ENCODE measurements at places on chromosomes 5 and 9.

GRCh38 chr5:168978015-168978414, 322.9 kb downstream of the SLIT3 start:
- no peak overlapping the region for H3K4me3 ChIP-seq
- DNase-seq = no peak
- H3K27me3 ChIP-seq = peaks cover 3% of the 10 kb centered on the region
- H3K36me3 ChIP-seq = no peaks in the 10 kb centered on the region
- no peaks in the 10 kb centered on the region for H3K4me1 ChIP-seq
- H3K27ac ChIP-seq = no peak overlapping the region

GRCh38 chr5:54471398-54471797, 15.9 kb downstream of the HSPB3 start:
- H3K4me3 ChIP-seq = no peak overlapping the region
- H3K27ac ChIP-seq = no peak overlapping the region
- no peaks in the 10 kb centered on the region for H3K27me3 ChIP-seq
- no peaks in the 10 kb centered on the region for H3K36me3 ChIP-seq
- DNase-seq = no peak

- no peak overlapping the region for H3K27ac ChIP-seq
- H3K27me3 ChIP-seq = no peaks in the 10 kb centered on the region
- H3K4me1 ChIP-seq = no peaks in the 10 kb centered on the region
- no peaks in the 10 kb centered on the region for H3K36me3 ChIP-seq
- peak; percentile 11 for DNase-seq
- H3K4me3 ChIP-seq = no peak overlapping the region
Measured at GRCh38 chr5:106454651-106455415, 1215.9 kb downstream of the EFNA5 start.

- H3K36me3 ChIP-seq = no peaks in the 10 kb centered on the region
- H3K27me3 ChIP-seq = no peaks in the 10 kb centered on the region
- H3K27ac ChIP-seq = no peak overlapping the region
- no peaks in the 10 kb centered on the region for H3K4me1 ChIP-seq
Measured at GRCh38 chr9:113695440-113695851, 180.7 kb upstream of the ZNF618 start.

DNA sequence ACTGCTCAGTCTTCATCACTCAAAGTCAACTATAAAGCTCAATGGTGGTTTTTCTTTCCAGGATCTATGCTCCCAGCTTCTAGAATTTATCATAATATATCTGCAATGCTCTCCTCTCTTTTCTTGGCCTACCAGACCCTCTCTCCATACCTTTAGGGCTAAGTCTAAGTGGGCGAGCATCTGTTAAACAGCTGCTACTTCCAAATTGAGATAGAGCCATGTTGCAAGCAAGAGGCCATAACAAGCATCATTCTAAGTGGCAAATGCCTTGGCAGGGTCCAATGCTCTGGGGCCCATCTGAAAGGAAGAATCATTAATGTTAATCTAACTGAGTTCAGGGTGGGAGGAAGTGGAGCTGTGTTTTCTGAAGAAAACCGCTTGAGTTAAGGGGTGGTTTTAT, 324.0 kb downstream of the TLR4 start:
- H3K4me1 ChIP-seq = no peaks in the 10 kb centered on the region
- no peak overlapping the region for H3K27ac ChIP-seq
- DNase-seq = no peak
- no peaks in the 10 kb centered on the region for H3K36me3 ChIP-seq
- H3K4me3 ChIP-seq = no peak overlapping the region

DNA sequence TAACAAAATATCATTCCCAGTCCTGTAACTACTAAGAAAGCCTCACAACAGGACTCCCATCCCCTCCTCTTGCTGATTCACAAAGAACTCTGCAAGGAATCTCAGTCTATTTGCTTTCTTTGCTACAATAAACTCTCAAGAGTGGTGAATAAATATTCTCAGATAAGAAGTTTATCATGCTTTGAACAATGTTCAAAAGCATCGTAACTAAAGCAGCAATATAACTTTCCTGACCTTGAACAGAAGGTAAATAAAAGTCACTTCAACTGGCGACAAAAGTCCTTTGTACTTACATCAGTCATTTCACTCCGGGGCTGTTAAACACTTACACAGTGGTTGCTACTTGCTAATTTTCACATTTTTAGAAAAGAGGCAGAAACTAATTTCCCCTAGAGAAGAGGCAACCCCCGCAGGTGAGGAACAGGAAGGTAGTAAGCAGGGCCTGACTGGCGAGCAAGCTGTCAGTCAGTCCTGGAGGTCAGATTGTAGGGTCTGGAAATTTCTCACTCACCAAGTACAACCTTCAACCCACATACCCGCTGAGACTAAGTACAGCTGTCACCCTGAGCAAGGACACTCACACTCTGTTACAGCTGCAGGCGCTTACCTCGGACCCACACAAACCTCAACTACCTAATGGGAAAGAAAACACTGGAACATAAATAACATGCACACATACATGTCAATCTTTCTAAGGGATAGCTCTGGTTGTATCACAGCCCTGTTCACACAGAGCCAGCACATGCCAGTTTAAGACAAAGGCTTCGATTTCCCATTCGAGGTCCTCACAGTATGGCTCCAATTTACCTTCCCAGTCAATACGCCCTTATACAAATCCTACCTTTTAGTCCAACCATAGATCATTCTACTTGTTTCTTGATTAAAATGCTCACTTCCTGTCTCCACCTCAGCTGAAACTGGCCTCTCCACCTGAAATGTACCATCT, 104.6 kb upstream of the RETREG1 start:
- H3K4me3 ChIP-seq = no peak overlapping the region
- H3K27me3 ChIP-seq = no peaks in the 10 kb centered on the region
- H3K36me3 ChIP-seq = no peaks in the 10 kb centered on the region

DNA sequence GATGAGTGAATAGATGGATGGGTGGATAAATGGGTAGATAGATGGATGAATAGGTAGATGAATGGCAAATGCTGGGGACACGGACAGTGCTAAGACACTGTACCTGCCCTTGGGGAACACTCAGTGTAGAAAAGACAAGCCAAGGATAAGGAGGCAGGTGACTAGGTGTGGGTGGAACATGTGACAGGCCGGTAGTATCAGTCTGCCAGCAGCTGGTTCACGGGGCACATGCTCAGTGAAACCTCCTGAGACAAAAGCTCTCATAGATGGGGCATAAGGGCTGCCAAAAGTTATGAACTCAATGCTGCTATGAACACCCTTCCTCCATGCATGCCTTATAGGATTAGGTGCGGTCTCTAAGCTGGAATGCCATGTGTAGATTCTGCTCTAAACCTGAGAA, 71.0 kb downstream of the C5orf15 start:
- DNase-seq = no peak
- H3K27me3 ChIP-seq = no peaks in the 10 kb centered on the region
- H3K4me1 ChIP-seq = peaks cover 7% of the 10 kb centered on the region
- H3K27ac ChIP-seq = no peak overlapping the region

GRCh38 chr5:58970766-58971165, 387.9 kb downstream of the RAB3C start:
- no peaks in the 10 kb centered on the region for H3K4me1 ChIP-seq
- no peak for DNase-seq
- H3K36me3 ChIP-seq = peaks cover 12% of the 10 kb centered on the region
- no peak overlapping the region for H3K4me3 ChIP-seq
- no peaks in the 10 kb centered on the region for H3K27me3 ChIP-seq

- peak; percentile 78 for DNase-seq
- no peak overlapping the region for H3K4me3 ChIP-seq
- H3K27ac ChIP-seq = no peak overlapping the region
- no peaks in the 10 kb centered on the region for H3K36me3 ChIP-seq
Measured at GRCh38 chr5:170791325-170791954, 7.9 kb downstream of the GABRP start.

DNA sequence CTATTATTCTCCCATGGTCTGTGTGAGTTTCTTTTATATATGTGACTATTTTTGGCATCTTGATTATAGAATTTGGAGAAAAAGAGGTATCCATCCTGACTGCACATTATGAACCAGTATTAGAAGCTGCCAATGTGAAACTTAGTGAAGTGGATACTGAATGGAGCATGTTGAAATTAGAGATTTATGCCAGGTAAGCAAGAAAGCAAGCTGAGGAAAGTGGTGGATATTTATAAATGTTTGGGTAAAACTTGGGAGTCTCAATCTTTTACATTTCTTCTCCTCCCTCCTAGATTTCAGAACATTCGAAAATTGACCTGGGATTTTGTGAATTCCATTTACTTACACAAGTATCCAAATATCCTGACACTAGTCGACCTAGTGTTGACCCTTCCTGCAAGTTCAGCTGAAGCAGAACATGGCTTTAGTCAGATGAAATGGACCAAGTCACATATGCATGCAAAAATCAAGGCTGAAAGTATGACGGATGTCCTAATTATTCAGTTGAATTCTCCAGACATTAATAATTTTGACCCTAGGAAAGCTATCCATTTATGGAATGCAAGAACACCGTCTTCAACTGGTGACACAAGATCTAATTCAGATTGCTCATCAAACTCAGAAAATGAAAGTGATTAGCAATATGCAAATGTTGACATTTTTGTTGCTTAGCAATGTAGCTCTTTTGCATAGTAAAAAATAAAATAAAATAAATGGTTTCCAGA, 66.8 kb upstream of the IL7R start:
- H3K36me3 ChIP-seq = no peaks in the 10 kb centered on the region
- no peak for DNase-seq
- H3K27ac ChIP-seq = no peak overlapping the region
- H3K27me3 ChIP-seq = no peaks in the 10 kb centered on the region
- H3K4me1 ChIP-seq = peaks cover 3% of the 10 kb centered on the region
- no peak overlapping the region for H3K4me3 ChIP-seq

- DNase-seq = peak; percentile 87
- H3K4me3 ChIP-seq = no peak overlapping the region
- peaks cover 13% of the 10 kb centered on the region for H3K4me1 ChIP-seq
- H3K27ac ChIP-seq = peak overlapping the region; percentile 25
- no peaks in the 10 kb centered on the region for H3K27me3 ChIP-seq
Measured at GRCh38 chr5:139445325-139446170, 6.2 kb upstream of the DNAJC18 start.

- no peak overlapping the region for H3K4me3 ChIP-seq
- H3K27ac ChIP-seq = no peak overlapping the region
- no peaks in the 10 kb centered on the region for H3K4me1 ChIP-seq
- DNase-seq = no peak
Measured at GRCh38 chr9:80954521-80954920, 734.8 kb downstream of the TLE1 start.

DNA sequence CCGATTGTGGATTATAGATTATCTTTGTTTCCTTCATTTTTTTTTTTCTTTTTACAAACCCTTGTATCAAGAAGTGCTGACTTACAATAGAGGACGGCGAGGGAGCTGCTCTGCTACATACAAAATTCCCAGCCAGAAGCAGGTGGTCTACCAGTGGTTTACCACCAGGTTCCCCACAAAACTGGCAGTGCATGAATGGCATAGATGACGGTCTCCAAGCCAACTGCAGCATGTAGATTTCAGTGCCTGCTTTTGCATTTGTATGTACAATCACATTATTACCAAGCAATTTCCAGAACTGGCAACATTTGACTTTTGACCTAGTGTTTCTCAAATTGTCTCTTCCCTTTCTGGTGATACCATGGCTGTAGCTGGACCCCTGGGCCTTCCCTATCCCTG, 84.0 kb downstream of the ACER2 start:
- peaks cover 16% of the 10 kb centered on the region for H3K4me1 ChIP-seq
- DNase-seq = no peak
- H3K27me3 ChIP-seq = no peaks in the 10 kb centered on the region
- no peak overlapping the region for H3K27ac ChIP-seq
- H3K4me3 ChIP-seq = no peak overlapping the region

DNA sequence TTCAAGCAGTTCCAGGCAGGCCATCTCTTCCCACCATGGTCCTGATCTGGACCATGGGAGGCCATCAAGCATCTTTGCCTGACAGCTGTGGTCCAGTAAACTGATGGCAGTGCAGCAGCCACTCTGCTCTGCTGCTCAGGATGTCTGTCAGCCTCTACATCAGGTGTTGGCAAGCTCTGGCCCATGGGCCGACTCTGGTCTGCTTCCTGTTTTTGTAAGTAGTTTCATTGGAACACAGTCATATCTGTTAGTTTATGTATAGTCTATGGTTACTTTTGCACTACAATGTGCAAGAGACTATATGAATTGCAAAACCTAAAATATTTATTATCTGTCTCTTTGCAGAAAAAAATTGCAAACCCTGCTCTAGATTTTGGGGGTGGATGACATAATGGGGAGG, 225.0 kb downstream of the KCTD16 start:
- H3K4me3 ChIP-seq = no peak overlapping the region
- H3K36me3 ChIP-seq = no peaks in the 10 kb centered on the region
- no peaks in the 10 kb centered on the region for H3K4me1 ChIP-seq
- DNase-seq = no peak
- H3K27me3 ChIP-seq = no peaks in the 10 kb centered on the region

DNA sequence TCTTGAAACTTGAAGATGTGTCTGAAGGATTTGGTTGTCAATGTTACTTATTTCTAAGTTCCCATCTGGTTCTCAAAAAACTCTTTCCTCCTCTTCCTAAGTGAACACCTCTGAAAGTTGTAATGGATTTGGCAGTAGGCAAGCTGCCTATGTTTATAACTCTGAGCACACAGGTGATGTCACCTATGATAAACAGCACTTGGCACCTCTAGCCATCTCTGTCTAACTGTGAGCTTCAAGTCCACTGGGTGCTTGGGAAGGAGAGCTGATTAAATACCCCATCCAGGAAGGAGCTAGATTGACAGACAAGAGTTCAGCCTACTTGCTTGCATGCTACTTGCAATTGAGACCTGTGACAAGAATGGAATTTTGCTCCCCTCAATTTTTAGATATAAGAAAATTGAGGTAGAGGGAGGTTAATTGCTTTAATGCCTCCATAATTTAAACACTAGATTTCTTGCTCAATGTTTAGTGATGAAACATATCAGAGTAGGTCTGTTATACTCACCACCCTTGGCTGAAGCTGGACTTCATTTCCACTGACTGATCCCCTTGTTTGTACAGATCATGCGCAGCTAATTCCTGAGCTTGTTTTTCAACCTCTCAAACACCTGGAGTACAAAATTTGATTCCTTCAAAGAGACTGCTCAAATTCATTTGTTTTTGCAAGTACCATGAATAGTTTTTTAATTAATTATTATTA, 49.9 kb downstream of the PDE4D start:
- no peak overlapping the region for H3K27ac ChIP-seq
- no peak overlapping the region for H3K4me3 ChIP-seq
- no peaks in the 10 kb centered on the region for H3K36me3 ChIP-seq
- H3K4me1 ChIP-seq = no peaks in the 10 kb centered on the region
- H3K27me3 ChIP-seq = no peaks in the 10 kb centered on the region

- H3K36me3 ChIP-seq = peaks cover 16% of the 10 kb centered on the region
- no peak for DNase-seq
- no peak overlapping the region for H3K4me3 ChIP-seq
- no peaks in the 10 kb centered on the region for H3K4me1 ChIP-seq
- no peak overlapping the region for H3K27ac ChIP-seq
Measured at GRCh38 chr9:121862371-121863332, 211.2 kb downstream of the DAB2IP start.

GRCh38 chr9:68694125-68694524, 10.9 kb upstream of the PIP5K1B start:
- H3K27me3 ChIP-seq = peaks cover 6% of the 10 kb centered on the region
- DNase-seq = no peak
- H3K4me3 ChIP-seq = no peak overlapping the region
- no peaks in the 10 kb centered on the region for H3K4me1 ChIP-seq

Data from muscle of leg (tissue), 16 donors.